Chondrocyte (in vitro differentiated cells): ENCODE measurements at places on chromosomes 7 and 10. TPM values are rescaled to one million over a fixed set of nuclear protein-coding genes. Genes with fewer than 3 reads are reported as not detected.

DNA sequence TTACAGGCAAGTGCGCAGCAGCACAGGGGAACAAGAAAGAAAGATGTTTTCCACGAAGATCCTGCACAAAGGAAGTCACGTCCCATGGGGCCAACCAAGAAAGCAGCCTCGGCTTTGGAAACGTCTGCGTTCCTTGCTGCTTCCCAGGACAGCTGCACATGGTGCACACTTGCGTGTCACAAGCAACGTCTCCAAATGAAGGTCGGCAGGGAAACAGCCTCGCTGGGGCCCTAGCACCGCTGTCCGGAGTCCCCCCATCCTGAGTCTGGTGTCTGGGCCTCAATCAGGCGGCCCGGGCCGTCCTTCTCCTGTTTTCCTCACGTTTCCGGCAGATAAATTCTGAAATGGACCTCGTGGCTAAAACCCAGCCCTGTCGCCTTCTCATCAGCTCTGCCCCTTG is 206.2 kb downstream of the DIP2C start:
- no peak for DNase-seq

- no peak for DNase-seq
These were observed 180.6 kb downstream of the LRMDA start for GRCh38 chr10:75611993-75612372.

OPALIN gene
- not detected in 3 replicates for total RNA-seq

GRCh38 chr7:140537750-140538482 is 58.6 kb upstream of the MKRN1 start:
- DNase-seq = peak; percentile 48

DNA sequence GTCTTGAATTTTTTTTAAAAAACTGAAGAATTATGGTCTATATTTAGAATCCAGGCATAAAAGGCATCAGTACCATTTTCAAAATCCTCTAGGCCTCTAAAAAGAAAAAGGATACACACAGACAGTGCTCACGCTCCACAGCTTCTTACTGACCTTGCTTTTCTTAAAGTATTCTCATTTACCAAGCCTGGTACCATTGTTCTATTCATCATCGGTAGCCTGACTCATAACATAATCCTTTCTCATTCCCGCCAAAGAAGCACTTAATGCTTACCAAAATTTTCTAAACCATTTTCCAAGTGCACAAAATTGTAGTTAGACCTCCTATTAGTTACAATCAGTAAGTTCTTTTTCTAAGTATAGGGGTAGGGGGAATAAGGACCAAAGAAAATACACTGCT is 54.6 kb downstream of the ATE1 start:
- no peak for DNase-seq

PDE6C gene
- not detected in 3 replicates for total RNA-seq

DNA sequence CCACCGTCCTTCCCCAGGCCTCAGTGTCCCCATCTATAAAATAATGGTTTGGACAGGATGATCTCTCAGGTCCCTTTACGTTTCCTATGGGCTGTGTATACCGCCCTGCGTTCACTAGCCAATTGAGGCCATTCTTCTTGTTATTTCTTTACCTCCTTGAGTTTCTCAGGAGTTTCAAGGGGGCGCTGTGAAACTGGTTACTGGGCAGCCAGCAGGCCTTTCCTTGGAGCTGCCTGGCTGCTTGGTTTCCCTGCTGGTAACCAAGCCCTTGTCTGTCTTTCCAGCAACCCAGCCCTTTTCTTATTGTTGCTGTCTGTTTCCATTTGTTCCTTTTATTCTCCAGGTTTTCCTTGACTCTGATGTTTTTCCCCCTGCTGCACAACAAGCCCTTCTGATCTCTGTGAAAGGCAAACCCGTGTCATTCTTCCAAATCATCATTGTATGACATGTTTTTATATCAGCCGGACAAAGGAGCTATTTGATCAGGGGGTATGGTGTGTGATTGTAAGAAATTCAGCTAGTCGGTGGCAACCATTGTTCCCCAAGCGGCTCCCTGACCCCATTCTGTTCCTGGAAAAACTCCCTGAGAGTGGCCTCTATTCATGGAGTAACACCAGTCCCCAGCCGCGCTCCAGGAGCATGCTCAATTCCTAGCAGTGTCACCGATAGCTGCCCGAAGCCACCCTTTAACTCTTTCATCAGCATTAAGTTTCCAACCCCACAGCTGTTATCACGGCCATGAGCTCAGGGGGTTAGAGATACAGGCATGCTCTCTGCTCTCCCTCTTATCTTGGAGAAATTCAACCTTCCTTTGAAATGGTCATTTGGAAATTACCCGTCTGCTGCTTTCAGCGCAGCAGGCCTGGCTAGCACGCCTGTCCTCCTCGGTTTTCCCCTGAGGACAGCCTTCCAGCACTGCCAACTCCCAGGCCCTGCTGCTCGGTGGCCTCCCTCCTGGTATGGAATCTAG is 26.6 kb downstream of the FGF8 start:
- DNase-seq = no peak

GRCh38 chr7:87510411-87510875 is 35.0 kb upstream of the ABCB4 start:
- DNase-seq = no peak

DNA sequence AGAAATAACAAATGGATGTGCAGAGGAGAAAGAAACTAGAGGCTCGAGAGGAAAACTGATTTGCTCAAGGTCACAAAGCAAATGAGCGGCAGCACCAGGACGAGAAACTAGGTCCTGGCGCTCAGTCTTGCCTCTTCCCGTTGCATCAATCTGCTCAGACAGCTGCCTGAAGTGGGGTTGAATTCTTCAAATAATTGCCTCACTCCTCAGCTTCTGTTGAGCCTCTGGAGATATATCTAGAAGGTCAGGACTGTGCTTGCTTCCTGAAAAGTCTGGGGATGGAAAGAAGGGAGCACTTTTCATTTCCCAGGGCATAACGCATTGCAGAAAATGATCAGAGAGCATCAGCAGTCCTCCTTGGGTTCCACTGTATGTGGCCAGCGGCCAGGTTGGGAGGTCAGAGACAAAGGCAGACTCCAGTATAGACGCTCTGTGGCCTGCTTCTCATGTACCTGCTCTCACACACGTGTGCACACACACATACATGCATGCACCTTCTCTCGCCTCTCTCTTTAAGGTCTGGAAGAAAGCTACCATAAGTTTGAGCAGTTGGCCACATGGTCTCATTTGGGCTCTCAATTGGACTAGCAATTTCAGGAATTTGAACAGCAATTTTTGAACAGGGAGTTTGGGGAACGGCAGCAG is 83.7 kb upstream of the DUSP5 start:
- no peak for DNase-seq

CABCOCO1 gene
- total RNA-seq = 0.47 to 2.4 TPM (median 0.69 TPM) in 3 replicates

RBP3 gene
- not detected in 3 replicates for total RNA-seq

DNA sequence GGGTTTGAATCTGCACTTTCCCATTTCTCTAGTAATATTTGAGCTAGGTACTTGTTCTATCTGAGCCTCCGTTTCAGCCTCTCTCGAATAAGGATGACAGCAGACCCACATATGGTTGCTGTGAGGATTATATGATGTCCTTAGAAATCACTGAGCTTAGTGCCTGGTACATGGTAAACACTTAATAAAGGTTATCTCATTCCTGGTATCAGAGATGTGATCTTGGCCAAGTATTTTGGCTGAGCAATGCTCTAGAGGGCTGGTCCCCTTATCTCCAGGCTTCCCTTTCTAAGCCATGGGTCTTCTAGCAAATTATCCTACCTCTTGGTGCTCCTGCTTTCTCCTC is 407 bp upstream of the MKRN1 start:
- DNase-seq = no peak

GPR85 gene
- total RNA-seq = 0.40 to 0.90 TPM (median 0.63 TPM) in 3 replicates

GRCh38 chr10:115063701-115064658 is 29.2 kb upstream of the ATRNL1 start:
- DNase-seq = no peak

DNA sequence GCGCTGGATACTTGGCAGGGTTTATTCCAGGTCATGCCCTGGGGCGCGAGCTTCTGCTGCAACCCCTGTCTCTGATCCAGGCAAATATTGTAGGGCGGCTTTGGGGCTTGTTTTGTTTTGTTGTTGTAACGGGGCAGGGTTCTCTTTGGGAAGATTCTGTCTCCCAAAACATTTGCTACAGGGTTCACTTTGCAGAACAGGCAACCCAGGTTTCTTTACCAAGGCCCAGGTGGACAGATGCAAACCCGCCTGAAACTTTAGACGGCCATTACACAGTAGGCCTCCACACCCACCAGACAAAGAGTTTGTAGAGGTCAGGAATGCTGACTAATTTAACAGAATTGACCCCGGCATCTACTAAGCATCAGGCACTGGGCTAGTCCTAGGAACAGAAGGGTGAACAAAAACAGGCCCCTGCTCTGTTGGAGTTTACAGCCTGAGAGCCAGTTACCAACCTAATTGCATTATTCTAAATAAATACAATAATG is 567 bp upstream of the CDCA7L start:
- no peak for DNase-seq

DNA sequence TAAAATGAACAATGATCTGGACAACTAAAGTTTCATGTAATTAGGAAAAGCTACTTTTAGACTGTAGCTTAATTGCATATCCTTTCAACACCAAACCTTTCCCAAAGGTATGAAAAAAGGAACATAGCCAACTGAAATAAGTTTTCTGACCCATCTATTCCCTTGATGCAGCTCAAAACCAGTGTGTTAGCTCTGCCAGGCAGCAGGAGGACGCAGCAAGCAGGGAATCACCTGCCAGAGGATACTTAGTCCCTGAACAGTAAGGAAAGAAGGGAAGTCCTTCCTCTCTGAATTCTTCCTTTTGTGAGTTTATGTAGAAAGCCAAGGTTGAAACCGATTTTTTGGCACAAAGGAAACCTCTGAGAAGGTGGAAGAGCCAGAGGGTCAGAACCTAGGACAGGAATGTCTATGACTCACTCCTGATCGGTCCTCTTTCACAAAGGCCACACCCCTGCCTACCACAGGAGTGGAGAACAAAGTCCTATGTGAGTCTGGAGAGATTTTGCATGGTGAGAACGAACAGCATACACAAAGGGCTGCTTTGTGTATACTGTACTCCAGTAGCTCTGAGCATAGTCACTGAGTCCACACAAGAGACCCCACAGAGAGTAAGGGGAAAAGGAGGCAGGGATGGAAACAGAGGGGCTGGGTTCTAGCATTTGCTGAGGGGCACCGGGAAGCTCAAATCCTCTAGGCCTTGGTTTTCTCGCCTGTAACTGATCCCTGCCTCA is 68.8 kb upstream of the GSDME start:
- no peak for DNase-seq

PIP gene
- not detected in 3 replicates for total RNA-seq

GRCh38 chr7:11584406-11585031 is 247.5 kb downstream of the THSD7A start:
- DNase-seq = no peak
